DMS153 (cell line): ENCODE measurements at places on chromosomes 2 and 18.
A peak's percentile ranks its signal among the peaks of the same experiment; 100 is the strongest.

DNA sequence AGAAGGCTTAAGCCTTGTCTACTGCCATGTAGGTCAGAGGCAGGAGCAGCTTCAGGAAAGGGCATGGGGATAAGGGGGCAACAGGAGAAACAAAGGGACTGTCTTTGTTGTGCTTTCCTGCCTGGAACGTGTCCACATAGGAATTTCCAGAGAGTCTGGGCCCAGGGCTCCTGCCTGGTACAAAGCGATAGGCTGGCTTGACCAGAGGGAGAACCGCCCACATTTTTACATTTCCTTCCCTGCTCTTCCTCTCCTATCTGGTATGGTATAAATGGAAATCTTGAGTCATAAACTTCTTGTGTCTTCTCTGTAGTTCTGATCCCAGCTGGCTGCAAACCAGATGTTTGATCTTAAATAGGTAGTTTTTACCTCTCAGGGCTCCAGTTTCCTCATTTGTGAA, 414.8 kb downstream of the HRH4 start:
- DNase-seq = no peak

- DNase-seq = no peak
Measured at GRCh38 chr2:196167666-196168065, 3.7 kb downstream of the STK17B start.

DNA sequence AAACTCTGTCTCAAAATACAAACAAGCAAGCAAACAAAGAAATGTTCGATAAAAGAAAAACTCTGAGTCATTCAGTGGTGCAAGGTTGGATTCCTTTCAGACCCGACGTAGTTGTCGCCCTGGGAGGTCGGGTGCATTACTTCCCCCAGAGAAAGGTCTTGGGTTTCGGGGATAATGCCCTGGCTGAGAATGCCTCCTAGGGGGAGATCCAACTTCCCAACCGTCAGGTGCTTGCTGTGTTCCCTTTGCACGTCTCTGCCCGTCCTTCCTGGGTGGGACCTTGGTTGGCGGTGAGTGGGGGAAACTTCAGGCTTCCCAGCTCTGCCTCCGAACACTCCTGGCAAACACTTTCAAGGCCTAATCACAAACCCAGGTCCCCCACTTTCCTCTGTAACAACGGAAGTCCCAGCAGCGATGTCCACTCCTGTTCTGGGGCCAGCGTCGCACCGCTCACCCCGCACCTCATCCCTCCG, 609 bp downstream of the TPGS2 start:
- DNase-seq = no peak

DNA sequence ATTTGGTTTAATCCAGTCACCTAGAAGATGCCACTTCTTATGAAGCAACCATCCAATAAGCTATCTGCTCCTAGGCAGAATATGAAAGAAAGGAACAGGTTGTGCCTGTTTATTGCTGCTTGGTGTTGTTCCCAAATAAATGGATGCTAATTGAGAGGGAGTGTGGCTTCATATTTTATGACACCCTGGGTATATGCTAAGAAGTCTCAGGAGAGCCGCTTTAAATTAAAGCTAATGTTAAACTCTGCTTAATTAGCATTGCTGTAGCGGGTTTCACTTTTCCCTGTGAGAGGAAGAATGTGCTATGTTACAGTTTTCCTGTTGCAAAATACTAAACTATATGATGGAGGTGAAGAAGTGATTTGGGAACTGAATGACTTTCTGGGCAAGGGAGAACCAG, 48.7 kb upstream of the TANK start:
- DNase-seq = no peak

- DNase-seq = no peak
Measured at GRCh38 chr2:69221960-69222751, 164.9 kb downstream of the GFPT1 start.

DNA sequence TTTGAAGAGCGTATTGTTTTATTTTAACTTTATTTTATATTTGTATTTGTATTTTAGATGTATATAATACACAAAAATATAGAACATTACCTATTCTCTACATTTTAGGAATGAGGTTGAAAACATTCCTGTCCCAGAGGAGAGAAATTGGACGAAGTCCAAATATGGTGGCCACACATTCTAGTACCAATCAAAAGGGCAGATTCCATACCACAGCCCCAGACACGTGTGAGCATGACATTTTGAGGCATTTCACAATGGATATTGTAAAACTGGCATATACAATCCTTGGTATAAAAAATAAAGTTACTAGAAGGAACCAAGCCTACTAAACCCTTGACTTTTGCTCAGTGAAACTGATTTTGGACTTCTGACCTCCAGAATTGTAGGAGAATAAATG, 50.6 kb downstream of the C2orf76 start:
- DNase-seq = no peak

DNA sequence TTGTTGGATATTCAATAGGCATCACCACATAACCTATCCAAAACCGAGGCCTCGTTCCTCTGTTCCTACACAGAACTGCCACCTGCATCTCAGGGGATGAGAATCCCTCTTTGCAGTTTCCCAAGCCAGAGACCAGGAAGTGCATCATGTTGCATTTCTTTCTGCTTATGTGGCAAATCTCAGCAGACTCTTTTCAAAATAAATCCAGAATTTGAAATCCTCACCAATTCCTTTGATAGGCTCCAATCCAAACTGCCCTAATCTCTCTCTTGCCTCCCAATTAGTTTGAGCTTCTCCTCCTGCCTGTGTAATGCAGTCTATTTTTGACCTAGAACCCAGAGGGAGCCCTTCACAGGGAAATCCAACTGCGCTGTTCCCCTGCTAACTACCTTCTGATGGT, 215.5 kb downstream of the RNF144A start:
- no peak for DNase-seq

GRCh38 chr2:98507891-98508708, 63.4 kb downstream of the INPP4A start:
- DNase-seq = no peak

DNA sequence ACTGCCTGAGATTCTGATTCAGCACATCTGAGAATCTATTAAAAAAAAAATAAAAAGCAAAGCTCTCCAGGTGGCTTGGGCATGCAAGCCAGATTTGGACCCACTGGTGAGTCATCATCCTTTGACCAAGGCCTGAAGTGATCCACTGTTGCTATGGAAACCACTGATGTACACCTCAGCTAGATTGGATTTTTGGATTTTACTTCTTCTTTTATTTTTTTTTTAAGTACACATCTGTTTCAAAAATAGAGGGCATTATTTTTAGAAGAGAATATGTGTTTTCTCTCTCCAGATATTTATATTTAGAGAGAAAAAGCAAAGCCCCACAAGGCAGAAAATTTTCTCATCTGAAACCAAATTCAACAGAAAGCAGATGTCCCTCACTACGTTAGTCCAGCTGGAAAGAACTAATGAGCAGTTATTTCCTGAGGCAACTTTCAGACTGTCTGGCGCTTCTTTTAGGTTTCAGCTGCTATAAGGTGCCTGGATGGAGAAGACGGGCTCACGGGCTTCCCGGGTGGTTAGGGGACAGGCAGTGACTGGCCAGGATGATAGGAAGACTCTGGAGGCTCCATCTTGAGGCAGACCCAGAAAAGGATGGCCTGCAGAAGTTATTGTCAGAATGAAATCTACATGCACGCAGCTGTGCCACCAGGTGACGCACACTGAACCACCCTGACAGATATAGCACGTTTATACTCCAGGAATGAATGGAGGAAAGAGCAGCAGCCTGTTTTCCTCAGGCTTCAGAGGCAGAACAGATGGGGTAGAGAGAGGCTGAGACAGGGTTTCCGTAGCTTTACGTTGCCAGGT, 50.5 kb downstream of the MRPL35 start:
- DNase-seq = peak; percentile 50

DNA sequence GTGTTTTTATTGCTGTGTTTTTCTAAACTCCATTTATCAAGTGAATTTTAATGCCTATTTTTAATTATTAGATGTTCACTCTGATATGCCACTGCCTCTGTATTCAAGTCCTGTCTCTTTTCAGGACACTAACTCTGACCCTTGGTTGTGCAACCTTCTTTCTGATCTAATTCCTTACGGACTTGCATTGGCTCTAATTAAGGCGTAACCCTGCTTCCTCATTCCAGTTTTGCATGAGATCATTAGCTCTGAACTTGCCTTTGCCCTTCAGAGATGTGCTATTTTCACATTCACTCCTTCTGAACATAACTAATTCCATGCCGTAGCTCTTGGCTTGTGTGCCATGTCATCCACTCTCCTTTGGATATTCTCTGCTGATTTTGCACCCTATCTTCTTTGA, 162.5 kb upstream of the TMEFF2 start:
- DNase-seq = no peak

- no peak for DNase-seq
Measured at GRCh38 chr2:19198381-19198780, 160.0 kb downstream of the OSR1 start.

- DNase-seq = no peak
Measured at GRCh38 chr2:160022162-160022561, 40.3 kb downstream of the PLA2R1 start.

DNA sequence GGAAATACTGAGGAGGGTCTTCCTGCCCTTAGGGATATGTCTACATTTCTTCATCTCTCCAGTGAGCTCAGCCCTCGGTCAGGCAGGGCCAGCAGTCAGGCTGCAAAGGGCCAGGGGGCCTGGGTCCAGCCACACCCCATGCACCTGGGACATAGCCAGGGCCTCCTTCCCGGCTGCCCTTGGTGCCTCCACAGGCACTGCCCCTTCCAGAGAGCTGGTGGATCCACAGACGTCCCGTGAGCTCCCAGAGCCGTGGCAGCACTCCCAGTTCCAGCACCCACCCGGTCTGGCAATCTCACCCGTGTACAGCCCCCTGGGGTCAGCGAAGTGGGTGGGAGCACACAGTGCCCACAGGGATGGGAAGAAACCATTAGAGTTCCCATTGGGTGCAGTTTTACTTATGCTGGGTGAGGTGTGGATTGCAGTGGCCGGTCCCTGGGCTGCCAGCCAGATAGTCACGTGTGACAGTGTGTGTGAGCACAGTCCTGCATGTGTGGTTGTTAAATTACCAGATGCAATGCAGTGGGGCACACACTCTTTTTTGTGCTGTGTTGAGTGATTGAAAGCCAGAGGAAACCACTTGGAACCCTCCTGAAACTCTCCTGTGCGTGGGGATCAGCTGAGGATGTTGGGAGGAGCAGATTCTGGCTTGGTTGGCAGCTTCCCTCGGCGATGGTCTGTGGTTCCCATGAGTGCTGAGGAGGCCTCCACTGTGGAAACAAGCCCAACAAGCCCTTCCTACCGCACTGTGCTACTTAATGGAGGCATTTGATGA, 131.0 kb downstream of the SNTG2 start:
- no peak for DNase-seq

DNA sequence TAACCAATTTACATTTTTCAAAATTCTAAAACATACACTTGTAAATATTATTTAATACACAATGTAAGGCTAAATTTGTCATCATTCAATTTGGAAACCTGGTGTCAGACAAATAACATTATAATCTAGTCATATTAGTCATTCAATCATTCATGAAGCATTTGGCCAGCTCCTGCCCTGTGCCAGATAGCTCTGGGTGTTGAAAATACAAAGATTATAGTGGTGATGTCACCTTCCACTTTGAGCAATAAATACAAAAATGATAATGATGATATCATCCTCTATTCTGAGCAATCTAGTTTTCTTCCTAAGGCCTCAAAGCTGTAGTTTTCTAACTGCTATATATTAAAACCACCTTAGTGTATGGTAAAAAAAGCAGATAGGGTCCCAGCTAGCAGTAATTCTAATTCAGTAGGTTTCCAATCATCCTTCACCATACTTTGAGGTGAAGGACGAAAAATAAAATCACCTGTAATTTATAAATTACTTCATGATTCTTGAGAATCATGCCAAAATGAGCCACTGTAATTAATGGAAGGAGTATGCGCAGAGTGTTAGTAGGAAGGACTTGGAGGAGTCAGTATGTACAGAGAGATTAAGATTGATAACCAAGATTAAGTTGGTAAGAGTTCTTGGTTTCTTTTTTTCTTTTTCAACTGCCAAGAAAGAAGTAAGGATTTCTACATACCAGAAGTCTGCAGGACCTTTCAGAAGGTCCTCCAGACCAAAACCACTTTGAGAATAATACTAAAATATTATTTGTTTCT, 23.2 kb downstream of the MEMO1 start:
- no peak for DNase-seq

DNA sequence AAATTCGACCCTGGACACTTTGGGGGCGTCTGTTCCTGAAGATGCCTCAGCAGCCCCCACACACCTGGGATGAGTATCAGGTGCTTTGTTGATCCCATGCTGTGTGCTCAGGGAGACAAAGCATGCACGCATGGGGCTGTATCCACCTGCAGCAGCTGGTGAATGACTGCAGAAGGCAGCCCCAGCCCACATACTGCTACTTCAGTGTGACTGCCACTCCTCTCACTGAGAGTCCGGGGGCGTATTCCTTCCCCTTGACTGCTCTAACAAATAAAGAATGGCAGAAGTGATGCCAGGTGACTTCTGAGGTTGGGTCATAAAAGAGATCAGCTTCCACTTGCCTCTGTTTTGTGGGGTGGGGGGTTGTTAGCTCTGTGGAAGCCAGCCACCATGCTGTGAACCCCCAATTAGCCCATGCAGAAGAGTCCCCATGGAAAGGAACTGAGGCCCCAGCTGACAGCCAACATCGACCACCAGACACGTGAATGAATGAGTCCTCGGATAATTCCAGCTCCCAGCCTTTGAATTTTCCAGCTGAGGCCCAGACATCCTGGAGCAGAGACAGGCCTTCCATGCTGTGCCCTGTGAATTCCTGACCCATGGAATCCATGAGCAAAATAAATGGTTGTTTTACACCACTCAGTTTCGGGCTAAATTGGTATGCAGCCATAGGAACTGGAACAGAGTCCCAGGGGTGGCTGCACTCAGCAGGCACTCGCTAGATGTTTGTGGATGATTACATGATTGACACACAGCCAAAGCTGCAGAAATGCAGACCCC, 289.3 kb downstream of the CELF4 start:
- DNase-seq = no peak

- DNase-seq = no peak
Measured at GRCh38 chr18:36309436-36310391, 12.2 kb downstream of the FHOD3 start.

DNA sequence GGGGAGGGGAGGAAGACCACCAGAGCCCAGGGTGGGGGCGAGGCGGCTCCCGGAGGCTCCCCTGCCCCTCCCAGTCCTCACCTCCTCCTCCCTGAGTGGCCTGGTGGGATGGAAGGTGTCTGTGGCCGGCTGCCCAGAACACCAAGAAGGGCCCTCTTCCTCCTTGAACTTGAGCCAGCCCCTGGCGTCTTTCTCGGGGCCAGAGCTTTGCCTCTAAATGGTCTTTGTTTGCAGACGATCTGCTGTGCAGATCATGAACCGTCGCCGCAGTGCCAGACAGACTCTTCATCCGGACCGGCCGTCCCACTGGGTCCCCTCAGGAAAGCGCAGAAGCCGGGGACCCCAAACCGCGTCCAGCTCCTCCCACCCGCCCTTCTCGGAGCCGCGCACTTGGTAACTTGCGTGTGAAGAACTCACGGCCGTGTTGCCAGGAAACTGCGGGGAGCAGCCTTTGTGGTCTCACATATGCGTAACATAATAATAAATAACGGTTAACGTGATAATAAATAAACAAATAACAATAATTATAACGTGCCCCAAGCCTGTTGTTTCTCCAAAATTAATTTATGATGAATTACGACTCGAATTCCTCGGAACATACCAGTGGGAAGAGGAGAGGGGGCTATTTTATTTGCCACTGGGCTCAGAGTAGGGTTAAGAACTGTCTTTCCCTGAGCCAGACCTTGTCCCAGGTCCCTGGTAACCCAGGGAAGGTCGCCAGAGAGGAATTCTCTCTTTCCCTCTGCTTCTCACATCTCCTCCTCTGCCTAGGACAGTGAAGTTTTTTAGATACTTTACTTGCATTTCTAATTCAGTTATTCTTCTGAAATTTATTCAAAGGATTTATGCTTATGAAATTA, 41.0 kb downstream of the PTGR3 start:
- DNase-seq = no peak

GRCh38 chr2:146852661-146853060, 992.2 kb upstream of the ACVR2A start:
- no peak for DNase-seq
